ENCODE measurements at places on chromosomes 6 and 20. TPM values are rescaled to one million over a fixed set of nuclear protein-coding genes. Genes with fewer than 3 reads are reported as not detected.

GRCh38 chr6:135251498-135252441, 70.7 kb downstream of the MYB start:
- DNase-seq, result no peak

DNA sequence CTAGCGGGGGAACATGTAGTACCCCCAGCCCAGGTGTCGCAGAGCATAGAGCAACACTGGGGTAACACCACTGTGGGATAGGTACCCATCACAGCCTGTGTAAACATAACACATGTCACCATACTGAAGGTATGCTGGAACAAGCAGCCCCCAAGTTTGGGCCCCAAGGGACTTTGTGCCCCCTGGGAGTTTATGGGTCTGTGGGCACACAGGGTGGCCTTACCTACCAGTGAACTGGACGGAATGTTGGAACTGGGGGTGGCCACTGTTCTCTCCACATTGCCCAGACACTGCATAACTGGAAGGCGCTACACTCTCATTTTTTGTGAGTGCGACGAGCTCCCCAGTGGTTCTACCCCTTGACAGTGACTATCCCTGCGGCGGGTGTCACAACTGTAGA, 28.5 kb downstream of the HDDC2 start:
- DNase-seq, result no peak

Gene AIF1
- 24.6 TPM for polyA plus RNA-seq

GRCh38 chr6:18436341-18436740, 49.2 kb downstream of the RNF144B start:
- no peak for DNase-seq

Gene VWA7
- 2.5 TPM for polyA plus RNA-seq

- DNase-seq, result no peak
Observed at GRCh38 chr6:46422619-46423018, 68.6 kb downstream of the RCAN2 start.

- no peak for DNase-seq
Observed at GRCh38 chr6:17648745-17649144, 48.6 kb downstream of the FAM8A1 start.

Gene COQ3
- 7.2 TPM for polyA plus RNA-seq

Gene PGC
- polyA plus RNA-seq, result not detected

DNA sequence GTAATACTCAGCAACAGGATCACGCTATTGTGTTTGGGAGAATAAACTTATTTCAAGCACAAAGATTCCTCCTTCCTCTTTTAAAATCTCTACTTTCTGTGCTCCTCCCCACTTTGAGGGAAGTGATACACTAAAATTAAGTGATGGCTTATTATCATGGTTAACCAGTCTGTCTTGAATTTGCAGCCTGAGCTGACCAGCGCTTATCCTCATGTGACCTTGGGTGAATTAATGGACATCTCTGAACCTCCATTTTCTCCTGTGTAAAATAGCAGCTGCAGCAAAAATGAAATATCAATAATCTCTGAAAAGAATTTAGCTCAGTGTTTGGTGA, 222.6 kb downstream of the BCAS1 start:
- no peak for DNase-seq

Gene BCAS4
- 4.0 TPM for polyA plus RNA-seq

DNA sequence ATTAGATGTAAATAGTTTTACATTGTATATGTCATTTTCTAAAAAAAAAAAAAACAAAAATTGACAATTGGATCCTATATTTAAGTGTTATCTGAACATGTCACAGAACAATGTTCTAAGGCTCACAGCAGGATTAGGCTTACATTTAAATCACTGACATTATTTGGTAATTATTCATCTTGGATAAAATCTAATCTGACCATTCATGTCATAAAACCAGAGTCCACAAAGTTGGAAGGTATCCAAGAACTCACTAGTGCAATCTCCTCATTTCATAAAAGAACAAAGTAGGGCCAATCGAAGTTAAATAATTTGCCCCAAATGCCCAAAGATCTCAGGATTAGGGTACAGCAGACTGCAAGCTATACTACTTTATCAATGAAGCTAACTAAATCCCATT, 73.0 kb downstream of the PDSS2 start:
- DNase-seq, result no peak

DNA sequence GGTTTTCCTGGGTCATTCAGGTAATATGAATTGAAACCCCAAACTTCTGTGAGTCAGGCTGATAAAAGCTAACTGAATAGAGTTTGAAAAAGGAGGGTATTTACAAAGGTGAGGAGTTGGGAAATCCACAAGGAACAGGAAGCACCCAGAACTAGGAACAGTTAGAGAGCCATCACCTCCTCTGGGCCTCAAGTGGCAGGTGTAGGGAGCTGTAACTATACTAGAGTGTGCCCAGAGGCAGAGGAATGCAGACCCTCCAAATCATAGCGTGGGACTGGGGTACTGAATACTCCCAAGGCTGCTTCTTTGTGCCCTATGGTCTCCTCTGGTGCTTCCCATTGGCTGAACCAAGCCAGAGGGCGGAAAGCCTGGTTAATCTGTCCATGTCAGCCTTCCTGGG, 18.3 kb downstream of the TRIM38 start:
- DNase-seq, result no peak

DNA sequence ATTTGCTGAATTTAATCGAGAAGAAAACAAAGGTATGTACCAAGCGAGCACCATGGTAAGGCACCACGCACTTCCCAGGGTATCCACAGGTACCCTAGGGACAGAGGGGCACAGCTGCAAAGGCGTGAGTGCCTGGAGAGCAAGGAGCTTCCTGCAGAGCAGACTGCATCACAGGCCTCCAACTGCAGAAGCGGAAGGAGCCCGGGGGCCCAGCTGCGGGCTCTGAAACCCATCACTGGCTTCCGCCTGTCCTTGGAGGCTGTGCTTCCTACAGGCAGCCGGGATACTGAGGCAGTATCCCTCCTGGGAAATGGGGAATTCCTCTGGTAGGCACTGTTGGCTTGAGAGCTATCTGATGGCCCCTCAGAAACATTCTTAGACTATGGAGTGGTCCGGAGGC, 217.4 kb upstream of the GMDS start:
- no peak for DNase-seq

Gene MACROD2
- 3.9 TPM for polyA plus RNA-seq

Gene RIPOR3
- polyA plus RNA-seq, result 4.0 TPM

Gene TFAP2C
- polyA plus RNA-seq, result 0.31 TPM

- no peak for DNase-seq
Observed at GRCh38 chr6:169046483-169047192, 207.0 kb downstream of the THBS2 start.

GRCh38 chr6:79525272-79526100, 11.7 kb downstream of the LCA5 start:
- DNase-seq, result no peak

- DNase-seq, result no peak
Observed at GRCh38 chr20:25503936-25504335, 81.4 kb downstream of the NINL start.

DNA sequence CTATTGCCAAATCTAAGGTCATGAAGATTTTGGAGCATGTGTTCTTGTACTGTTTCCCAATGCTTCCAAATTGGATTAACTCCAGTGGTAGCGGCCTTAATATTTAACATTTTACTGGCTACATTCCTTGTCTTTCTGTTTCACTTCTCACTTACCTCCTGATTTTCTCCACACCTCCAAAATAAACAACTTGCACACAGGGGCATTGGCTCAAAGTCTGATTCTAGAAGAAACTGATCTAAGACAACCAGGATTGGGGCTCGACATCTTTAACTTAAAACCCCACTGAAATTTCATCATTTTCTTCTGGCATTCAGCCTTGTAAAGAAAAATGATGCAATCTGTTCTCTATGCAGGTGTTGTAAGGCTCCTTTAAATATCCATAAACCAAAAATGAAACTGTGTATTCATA, 557.9 kb upstream of the ID4 start:
- DNase-seq, result no peak

DNA sequence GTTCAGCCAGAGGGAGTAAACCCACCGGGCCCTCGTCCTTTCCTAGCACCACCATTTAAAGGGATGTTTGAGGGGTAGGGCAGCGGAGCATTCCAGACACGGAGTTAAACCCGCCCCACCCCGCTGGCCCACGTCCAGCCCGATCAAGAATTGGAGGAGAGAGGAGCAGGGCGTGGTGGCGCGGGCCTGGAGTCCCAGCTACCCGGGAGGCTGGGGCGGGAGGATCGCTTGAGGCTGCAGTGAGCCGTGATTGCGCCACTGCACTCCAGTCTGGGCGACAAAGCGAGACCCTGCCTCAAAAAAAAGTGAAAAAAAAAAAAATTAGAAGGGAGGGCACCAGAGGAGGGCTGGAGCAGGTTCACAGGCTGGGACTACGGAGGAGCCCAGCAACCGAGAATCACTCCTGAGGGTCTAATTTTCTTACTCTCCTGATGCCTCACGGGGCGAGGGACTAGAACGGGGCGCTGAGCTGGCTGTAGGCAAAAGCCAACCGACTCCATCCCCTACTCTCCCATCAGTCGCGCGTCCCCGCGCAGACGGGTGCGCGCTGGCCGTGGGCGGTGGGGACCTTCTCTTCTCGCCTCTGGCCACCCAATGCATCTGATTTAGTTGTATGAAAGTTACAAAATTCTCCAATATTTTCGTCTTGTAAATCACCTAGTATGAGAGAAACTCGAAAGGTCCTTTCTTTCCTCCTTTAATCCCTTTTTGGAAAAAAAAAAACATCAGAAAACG, 6.1 kb upstream of the HSPA1B start:
- DNase-seq, result peak; percentile 73

GRCh38 chr6:12467706-12468670, 177.8 kb downstream of the EDN1 start:
- no peak for DNase-seq

GRCh38 chr20:38129893-38130609, 35.0 kb downstream of the TGM2 start:
- DNase-seq, result no peak

Gene UTRN
- 60.9 TPM for polyA plus RNA-seq

GRCh38 chr6:104306211-104306610, 553.5 kb downstream of the HACE1 start:
- no peak for DNase-seq
